ENCODE measurements at places on chromosomes 3 and 15.

GRCh38 chr15:81275711-81276392 is 48.1 kb downstream of the STARD5 start:
- peaks cover 12% of the 10 kb centered on the region for H3K4me1 ChIP-seq
- H3K36me3 ChIP-seq, result peaks cover 10% of the 10 kb centered on the region
- no peak for DNase-seq
- no peak overlapping the region for H3K4me3 ChIP-seq

GRCh38 chr3:34346656-34347055 is 548.2 kb downstream of the PDCD6IP start:
- no peaks in the 10 kb centered on the region for H3K27me3 ChIP-seq
- H3K4me1 ChIP-seq, result no peaks in the 10 kb centered on the region
- no peak for DNase-seq
- H3K27ac ChIP-seq, result no peak overlapping the region
- no peaks in the 10 kb centered on the region for H3K36me3 ChIP-seq

DNA sequence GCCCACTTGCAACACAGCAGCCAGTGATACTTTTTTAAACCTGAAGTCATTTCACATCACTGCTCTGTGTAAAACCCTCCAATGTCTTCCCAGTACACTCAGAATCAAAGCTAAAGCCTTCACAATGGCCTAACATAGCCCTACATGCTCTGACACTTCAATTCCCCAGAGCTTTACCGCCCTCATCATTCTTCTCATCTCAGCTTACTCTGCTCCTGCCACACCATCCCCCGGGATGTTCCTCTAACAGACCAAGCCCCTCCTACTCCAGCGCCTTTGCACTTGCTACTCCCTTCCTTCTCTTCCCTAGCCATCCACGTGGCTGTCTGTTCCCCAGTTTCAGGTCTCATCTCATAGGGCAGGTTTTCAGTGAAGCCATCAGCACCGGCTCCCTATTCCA is 194.0 kb downstream of the SSR3 start:
- no peaks in the 10 kb centered on the region for H3K36me3 ChIP-seq
- no peak for DNase-seq
- H3K4me1 ChIP-seq, result no peaks in the 10 kb centered on the region

DNA sequence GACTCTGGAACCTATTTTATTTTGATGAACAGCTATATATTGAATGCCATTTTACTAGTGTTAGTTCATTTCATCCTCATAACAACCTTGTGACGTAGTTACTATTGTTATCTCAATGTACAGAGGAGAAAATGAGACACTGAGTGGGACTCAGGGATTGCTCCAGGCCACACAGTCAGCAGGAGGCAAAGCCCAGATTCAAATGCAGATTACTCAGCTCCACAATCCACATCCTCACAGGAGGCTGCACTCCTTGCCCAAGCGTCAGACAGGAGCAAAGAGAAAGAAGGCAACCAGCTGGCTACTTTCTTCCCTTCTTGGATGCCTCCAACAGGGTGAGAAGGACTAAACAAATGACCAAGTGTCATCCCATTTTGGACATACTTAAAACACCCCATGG is 92.0 kb upstream of the CCDC54 start:
- H3K4me1 ChIP-seq, result no peaks in the 10 kb centered on the region
- H3K4me3 ChIP-seq, result no peak overlapping the region
- DNase-seq, result no peak
- peaks cover 14% of the 10 kb centered on the region for H3K27me3 ChIP-seq

DNA sequence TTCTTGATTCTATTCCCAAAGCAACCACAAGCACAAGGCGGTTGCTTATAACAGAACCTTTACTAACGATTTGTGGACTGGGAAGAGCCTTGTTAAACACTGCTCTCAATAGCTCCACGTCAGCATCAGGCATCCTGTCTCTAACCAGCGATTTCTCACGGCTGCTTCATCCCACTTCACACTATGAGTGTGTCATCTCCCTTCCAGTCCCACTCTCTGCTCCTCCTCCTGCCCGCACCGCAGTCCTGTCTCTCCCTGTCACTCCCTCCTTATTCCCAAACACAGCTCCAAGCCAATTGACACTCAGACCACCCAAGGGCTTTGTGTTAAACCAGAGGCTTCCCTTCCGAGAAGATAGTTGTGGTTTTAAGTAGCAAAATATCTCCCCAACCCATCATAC is 94.8 kb downstream of the ABHD5 start:
- H3K4me3 ChIP-seq, result no peak overlapping the region
- H3K27ac ChIP-seq, result no peak overlapping the region
- peaks cover 24% of the 10 kb centered on the region for H3K27me3 ChIP-seq
- no peaks in the 10 kb centered on the region for H3K4me1 ChIP-seq
- H3K36me3 ChIP-seq, result no peaks in the 10 kb centered on the region

GRCh38 chr3:22933841-22934116 is 269.3 kb upstream of the UBE2E2 start:
- no peaks in the 10 kb centered on the region for H3K4me1 ChIP-seq
- DNase-seq, result no peak
- no peaks in the 10 kb centered on the region for H3K27me3 ChIP-seq
- no peak overlapping the region for H3K4me3 ChIP-seq
- no peaks in the 10 kb centered on the region for H3K36me3 ChIP-seq

DNA sequence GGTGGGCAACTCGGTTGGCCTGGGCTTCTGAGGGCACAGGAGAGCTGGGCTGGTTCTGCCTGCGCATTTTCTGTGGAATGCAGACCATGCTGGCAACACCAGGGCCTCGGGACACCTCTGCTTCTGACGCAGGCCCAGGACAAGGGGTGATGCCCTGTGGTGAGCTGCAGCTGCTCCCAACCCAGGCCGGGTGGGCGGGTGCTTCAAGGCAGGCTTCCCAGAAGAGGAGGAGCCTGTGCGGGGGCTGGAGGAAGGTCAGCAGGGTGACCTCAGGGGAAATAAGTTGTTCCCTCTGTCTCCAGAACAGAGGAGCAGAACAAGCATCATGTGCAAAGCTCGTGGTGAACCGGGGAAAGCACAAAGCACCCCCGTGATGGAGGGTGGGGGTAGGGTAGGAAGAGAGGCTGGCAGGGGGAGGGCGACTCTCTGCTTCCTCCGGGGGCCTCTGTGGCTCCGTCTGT is 11.0 kb upstream of the PLXNA1 start:
- H3K36me3 ChIP-seq, result peaks cover 13% of the 10 kb centered on the region
- H3K27me3 ChIP-seq, result peaks cover 26% of the 10 kb centered on the region
- no peak overlapping the region for H3K4me3 ChIP-seq
- DNase-seq, result no peak
- H3K27ac ChIP-seq, result no peak overlapping the region
- H3K4me1 ChIP-seq, result no peaks in the 10 kb centered on the region

GRCh38 chr15:63301088-63301487 is 23.7 kb downstream of the APH1B start:
- H3K4me1 ChIP-seq, result peaks cover 8% of the 10 kb centered on the region
- H3K27ac ChIP-seq, result no peak overlapping the region
- no peak for DNase-seq
- peaks cover 8% of the 10 kb centered on the region for H3K36me3 ChIP-seq
- H3K27me3 ChIP-seq, result no peaks in the 10 kb centered on the region

DNA sequence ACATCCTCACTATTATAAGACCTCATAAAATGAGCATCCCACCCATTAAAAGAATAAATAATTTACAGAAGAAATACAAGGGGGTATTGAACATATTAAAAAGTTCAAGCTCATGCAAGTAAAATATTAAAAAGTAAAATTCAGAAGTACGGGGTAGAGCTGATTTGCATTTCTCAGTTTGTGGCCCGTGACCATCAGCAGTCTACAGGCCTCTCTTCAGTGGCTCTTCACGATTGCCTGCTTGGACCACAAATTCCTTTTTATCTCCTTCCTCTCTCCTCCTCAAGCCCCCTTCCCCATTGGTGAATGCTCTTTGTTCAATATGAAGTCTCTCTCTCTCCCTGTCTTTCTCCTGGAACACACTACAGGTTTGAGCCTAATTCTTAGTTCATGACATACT is 19.1 kb downstream of the CYP8B1 start:
- no peaks in the 10 kb centered on the region for H3K4me1 ChIP-seq
- H3K27me3 ChIP-seq, result peaks cover 32% of the 10 kb centered on the region
- no peak overlapping the region for H3K27ac ChIP-seq
- peaks cover 12% of the 10 kb centered on the region for H3K36me3 ChIP-seq

- H3K4me1 ChIP-seq, result no peaks in the 10 kb centered on the region
- H3K27ac ChIP-seq, result no peak overlapping the region
- no peaks in the 10 kb centered on the region for H3K36me3 ChIP-seq
- no peak for DNase-seq
These were observed 50.1 kb downstream of the UBE2E2 start for GRCh38 chr3:23253214-23253613.

DNA sequence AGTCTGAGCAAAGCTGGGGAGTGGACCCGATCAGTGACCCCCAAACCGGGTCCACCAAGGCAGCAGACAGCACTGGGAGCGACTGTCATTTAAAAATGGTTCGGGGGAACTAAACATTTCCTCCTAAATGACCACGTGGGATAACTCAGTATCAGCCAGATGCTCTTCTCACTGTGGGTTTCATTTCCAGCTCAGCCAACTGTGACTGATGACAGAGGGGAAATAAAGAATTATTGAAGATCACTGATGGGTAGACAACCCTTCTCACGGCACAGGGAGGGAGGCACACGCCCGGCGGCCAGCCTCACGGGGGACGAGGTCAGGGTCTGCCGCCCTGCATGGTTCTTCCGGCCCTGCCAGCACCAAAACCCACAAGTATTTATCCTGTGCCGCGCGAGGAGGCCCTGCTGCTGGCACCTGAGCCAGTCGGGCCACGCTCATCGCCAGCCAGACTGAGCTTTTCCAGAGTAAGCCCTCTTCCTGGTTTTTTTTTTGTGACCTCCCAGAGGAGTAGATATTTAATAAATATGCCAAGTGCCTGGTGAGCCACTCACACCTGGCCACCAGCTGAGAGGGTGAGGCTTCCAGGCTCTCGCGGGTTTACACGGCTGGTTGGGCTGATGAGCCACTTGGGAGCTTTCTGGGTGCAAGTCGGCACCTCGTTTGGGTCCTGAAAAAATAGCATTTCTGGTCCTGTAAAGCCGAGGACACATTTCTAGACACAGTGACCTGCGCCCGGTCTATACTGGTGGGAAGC is 6.2 kb downstream of the MELTF start:
- H3K36me3 ChIP-seq, result no peaks in the 10 kb centered on the region
- no peak for DNase-seq
- H3K4me3 ChIP-seq, result peak overlapping the region; percentile 63
- H3K27ac ChIP-seq, result peak overlapping the region; percentile 46
- peaks cover 3% of the 10 kb centered on the region for H3K27me3 ChIP-seq

DNA sequence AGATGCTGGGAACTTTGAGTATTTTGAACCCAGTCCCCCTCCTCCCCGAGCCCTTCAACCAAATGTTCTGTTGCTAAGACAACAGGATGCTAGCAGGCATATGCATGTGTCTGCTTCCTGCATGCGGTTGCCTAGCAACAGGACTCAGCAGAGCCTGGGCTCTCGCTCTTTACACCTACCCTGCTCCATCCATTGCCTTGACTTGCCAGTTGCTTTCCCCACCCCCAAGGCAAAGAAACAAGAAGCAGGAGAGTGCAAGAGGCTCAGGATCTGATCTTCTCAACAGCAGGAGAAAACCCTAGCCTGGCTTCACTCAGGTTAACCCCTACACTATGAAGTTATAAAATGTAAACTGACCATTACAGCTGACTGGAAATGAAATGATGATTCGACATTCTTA is 393.0 kb downstream of the IGSF11 start:
- no peaks in the 10 kb centered on the region for H3K4me1 ChIP-seq
- no peaks in the 10 kb centered on the region for H3K36me3 ChIP-seq
- no peaks in the 10 kb centered on the region for H3K27me3 ChIP-seq
- H3K27ac ChIP-seq, result no peak overlapping the region

DNA sequence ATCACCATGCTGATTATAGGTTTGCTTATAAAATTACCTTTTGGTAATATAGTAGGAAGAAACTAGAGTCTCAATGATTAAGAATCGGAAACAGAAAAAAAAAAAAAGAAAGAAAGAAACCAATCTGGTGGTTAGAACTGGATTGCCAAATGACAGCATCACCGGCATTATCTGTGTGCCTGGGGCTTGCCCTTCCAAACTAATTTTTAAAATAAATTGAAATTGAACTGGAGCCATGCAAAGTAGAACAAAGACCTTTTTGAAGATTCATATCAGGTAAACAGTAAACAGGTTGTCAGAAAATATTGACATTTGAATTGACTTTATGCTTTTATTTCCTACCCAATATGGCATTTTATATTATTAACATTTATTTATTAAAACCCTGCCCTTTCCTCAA is 11.2 kb upstream of the CPB1 start:
- H3K36me3 ChIP-seq, result no peaks in the 10 kb centered on the region
- H3K27me3 ChIP-seq, result peaks cover 4% of the 10 kb centered on the region
- H3K4me1 ChIP-seq, result no peaks in the 10 kb centered on the region
- no peak for DNase-seq
- H3K27ac ChIP-seq, result no peak overlapping the region

DNA sequence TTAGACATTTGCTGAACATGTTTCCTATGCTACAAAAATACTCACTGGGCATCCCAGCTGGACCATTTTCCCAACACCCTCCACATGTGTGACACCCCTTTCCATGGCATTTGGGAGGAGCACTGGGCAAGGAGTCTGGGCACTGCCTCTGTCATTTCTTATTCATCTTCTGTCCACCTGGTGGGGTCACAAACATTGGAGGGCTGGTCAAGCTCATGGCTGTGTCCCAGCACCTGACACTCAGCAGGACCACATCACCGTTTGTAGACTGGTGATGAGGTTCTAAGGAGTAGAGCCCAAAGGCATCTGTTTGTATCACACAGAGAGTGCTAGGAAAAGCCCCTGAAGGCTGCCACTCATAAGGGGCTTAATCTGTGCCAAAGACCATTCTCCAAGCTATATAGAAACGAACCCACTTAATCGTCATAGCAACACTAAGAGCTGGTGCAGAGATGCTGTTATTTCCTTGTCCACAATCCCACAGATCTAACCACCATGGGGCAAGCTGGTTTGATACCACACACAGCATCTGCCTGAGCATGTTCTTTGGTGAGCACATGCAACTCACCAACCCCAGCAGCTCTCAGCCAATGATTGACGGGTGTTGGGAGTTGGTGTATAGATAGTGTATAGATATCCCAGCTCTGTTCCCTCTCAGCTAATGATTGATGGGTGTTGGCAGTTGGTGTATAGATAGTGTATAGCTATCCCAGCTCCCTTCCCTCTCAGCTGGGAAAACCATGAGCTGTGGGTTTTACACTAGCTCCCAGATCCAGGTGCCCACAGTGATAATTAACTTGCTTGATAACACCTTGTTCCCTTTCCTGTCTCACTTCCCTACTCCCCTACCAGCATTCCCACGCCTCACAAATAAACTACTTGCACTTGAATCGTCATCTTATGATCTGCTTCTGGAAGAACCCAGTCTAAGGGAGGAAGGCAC is 42.7 kb upstream of the ATP2B2 start:
- peaks cover 24% of the 10 kb centered on the region for H3K4me1 ChIP-seq
- H3K36me3 ChIP-seq, result peaks cover 1% of the 10 kb centered on the region
- H3K27ac ChIP-seq, result no peak overlapping the region

- no peak overlapping the region for H3K27ac ChIP-seq
- peaks cover 14% of the 10 kb centered on the region for H3K27me3 ChIP-seq
- DNase-seq, result no peak
- no peak overlapping the region for H3K4me3 ChIP-seq
- H3K36me3 ChIP-seq, result no peaks in the 10 kb centered on the region
- H3K4me1 ChIP-seq, result no peaks in the 10 kb centered on the region
These were observed 13.7 kb upstream of the ULK4 start for GRCh38 chr3:41975416-41976103.
